ENCODE measurements at places on chromosomes 3 and 15.

- DNase-seq, result no peak
Measured at GRCh38 chr3:71917545-71917944, 132.6 kb upstream of the PROK2 start.

- no peak for DNase-seq
Measured at GRCh38 chr3:184712248-184713039, 580 bp upstream of the MAGEF1 start.

- no peak for DNase-seq
Measured at GRCh38 chr3:187648177-187648576, 22.0 kb downstream of the SST start.

DNA sequence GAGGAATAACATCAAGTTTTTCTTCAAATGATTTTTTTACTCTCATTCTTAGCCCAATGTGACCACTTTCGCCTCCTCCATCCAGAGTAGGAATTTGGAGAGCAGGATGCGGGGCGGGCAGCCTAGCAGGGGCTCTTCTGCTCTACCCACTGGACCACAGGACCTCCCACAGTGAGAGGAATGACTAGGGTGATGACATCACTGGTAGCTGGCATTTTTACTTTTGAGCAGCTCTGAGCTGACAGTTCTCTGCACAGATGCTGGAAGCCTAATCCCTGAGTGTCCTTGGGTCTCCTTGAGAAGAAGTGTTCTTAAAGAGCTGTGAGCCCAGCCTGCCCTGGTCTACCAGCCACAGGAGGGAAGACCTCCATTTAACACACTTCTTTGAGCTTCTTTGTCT is 1.4 kb upstream of the HCN4 start:
- no peak for DNase-seq

DNA sequence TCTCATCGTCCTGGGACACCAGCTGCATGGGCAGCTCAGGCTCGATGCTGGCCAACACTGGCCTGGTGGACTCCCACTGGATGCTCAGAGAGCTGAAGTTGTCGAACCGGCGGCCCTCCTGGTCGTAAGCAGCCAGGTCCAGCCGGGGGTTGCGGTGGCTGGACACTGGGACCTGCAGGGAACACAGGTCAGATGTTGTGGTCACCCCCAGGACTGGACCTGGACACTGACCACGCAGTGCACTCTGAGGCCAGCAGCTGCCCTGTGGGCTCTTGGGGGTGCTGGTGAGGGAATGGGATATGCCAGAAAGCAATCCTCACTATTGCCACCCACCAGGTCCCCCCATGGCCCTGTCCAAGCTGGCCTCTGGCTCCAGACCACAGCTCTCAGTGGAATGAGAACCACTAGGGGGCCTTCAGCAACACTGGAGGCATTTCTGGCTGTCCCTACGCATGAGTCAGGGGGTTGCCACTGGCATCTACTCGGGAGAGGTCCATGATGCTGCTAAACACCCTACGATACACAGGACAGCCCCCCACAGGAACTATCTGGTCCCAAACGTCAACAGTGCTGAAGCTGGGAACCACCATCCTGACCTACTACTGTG is 66.1 kb downstream of the NUP210 start:
- DNase-seq, result peak; percentile 57

GRCh38 chr3:141410408-141410807 is 42.1 kb downstream of the ZBTB38 start:
- peak; percentile 25 for DNase-seq

Data from AG20443 (cell line).